ENCODE measurements at places on chromosomes 11 and 22.

GRCh38 chr22:39490135-39490798, 11.8 kb upstream of the MIEF1 start:
- DNase-seq: peak; percentile 69

DNA sequence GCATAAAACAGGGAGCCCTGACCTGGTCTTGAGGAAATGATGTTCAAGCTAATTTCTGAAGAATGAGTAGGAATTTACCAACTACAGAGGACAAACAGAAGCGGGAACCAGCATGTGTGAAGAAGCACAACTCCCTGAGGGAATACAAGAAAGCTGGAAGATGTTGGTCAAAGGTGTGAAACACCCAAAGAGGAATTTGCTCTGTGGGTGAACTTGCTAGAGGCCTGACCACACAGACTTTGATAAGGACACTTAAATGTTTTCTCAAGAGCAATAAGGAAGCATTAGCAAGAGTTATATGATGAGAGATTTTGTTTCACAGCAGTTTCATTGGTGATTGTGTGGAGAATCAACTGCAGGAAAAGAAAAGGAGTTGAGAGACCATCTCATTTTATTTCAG, 17.6 kb downstream of the SLC5A12 start:
- DNase-seq: no peak

DNA sequence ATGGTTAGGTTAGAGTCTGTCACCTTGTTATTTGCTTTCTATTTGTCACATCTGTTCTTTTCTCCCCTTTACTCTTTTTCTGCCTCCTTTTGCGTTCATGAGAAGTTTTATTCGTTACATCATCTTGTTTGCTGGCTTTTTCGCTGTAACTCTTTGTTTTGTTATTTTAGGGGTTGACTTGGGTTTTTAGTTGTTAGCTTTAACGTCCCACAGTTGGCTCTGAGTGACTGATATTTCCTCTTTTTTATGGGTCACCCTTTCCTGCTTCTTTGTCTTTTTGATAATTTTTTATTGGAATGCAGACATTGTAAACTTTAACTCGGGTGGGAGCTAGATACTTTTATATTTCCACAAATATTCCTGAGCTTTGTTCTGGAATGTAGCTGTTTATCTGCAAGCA, 13.3 kb upstream of the TNNT3 start:
- no peak for DNase-seq

- DNase-seq: no peak
These were observed 5.7 kb upstream of the ANO1 start for GRCh38 chr11:70072461-70072860.

DNA sequence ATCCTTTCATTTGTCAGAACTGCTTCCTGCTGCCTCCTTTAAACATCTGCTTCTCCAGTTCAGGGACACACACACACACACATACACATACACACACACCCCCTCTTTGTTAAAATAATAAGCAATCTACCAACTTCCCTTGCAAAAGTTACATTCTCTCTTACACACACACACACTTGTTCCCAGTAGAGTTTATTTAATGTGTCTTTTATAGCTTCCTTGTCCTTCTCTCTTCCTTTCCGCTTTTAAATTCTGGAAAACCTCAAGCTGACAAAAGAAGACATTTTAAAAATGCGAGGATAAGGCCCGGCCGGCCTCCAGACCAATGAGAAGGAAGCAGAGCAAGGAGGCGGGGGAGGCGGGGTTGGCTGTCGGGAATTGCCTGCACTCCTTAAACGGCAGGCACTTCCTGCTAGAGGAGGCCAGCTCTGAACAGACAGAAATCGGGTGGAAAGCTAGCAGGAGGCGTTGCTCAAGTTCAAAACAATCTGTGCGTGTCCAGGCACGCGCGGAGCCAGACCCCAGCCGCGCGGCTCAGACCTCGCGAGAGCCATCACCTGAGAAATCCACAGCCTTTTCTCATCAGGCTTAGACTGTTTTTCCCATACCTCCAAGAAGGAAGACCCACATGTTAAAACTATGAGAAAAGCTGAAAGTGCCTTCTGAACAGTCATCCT, 99.9 kb downstream of the MAML2 start:
- peak; percentile 76 for DNase-seq

GRCh38 chr11:122068141-122068540, 47.9 kb downstream of the BLID start:
- no peak for DNase-seq

GRCh38 chr11:79412761-79413160, 28.1 kb downstream of the TENM4 start:
- DNase-seq: no peak

- no peak for DNase-seq
These were observed 144.5 kb downstream of the DBX1 start for GRCh38 chr11:20015529-20016427.

DNA sequence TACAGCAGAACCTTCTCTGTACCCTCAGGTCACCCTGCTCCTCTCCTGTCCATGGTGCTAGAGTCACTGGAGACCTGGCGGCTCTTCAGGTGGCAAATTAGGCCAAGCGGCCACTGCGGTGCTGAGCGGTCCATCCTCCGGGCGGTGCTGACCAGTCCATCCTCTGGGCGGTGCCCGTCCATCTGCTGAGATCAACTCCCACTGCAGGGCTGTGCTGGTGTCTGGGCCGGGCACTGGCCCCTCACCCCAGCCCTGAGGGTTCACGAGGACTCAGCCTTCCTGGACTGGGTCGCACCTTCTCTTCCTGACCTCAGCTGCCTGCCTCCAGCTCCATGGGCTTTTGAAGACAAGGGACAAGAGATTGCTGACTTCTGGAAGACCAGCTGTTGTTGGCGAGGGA, 782.9 kb downstream of the BRD1 start:
- no peak for DNase-seq

DNA sequence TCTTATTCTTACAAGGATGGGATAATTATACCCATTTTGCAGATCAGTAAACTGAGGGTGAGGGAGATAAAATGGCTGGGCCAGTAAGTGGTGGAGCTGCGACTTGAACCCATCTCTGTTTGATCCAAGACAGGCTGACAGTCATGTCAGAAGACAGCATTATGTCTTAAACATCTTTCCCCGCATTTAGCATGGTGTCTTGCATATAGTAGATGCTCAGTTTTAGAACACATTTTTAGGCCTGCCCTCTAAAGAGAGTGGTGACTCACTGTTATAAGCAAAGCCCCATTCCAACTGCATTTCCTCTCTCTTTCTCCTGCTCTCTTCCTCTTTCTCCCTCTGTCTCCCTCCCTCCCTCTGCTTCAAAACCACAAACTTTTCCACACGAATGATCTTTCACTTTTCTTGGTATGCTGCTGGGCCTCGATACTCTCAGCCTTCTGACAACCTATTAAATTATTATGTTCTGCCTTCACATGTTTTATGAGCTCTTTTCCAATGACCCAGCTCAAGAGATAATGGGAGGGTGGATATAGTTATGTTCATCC, 25.2 kb downstream of the CWC15 start:
- DNase-seq: no peak

GRCh38 chr22:38911434-38911833, 39.4 kb upstream of the CBX6 start:
- DNase-seq: no peak

DNA sequence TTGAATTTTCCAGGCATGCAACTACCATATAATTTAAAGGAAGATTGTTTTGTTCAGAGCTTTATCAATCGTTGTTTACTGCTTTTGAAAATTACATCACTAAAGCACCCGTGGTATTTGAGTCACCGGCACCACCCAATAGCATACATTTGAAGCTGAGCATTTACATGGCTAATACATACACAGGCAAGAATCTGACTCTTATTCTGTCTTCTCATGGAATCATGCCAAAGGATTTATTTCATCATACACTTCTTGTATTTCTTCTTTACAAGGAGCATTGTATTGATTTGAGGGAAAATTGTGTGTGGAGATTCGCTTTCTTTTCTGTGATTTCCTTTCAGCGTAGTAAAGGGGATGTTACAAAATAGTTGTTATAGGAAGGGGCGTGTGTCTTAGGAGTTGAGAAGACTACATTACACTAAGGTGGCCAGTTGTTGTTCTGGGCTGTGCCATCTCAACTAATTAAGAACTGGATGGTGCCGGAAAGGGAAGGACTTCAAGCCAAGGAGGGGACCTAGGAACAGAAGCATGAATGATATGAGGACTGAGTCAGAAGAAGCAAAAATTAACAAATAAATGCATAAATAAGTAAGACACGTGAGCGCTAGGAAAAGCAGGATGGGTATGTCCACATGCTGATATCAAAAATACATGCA, 12.9 kb upstream of the CD3E start:
- DNase-seq: no peak

- DNase-seq: no peak
These were observed 3.6 kb upstream of the SORL1 start for GRCh38 chr11:121448431-121448941.

DNA sequence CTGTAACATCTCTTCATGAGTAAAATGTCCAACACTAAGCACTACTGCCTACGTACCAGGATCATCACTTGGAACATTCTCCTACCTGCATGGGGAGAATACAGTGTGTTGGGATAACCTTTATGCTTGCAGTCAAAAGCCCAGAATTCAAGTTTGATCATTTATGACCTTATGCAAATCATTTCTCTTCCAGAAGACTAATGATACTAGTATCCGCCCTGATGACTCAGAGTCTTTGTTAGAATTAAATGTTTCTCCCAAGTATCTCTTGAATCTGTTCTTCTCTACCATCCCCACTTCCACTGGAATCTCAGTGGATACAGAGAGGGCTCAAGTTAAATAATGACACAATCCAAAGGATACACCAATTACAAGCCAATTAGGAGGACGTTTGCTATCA, 12.4 kb downstream of the MAJIN start:
- no peak for DNase-seq

- DNase-seq: no peak
These were observed 18.4 kb upstream of the ST3GAL4 start for GRCh38 chr11:126337126-126337473.

DNA sequence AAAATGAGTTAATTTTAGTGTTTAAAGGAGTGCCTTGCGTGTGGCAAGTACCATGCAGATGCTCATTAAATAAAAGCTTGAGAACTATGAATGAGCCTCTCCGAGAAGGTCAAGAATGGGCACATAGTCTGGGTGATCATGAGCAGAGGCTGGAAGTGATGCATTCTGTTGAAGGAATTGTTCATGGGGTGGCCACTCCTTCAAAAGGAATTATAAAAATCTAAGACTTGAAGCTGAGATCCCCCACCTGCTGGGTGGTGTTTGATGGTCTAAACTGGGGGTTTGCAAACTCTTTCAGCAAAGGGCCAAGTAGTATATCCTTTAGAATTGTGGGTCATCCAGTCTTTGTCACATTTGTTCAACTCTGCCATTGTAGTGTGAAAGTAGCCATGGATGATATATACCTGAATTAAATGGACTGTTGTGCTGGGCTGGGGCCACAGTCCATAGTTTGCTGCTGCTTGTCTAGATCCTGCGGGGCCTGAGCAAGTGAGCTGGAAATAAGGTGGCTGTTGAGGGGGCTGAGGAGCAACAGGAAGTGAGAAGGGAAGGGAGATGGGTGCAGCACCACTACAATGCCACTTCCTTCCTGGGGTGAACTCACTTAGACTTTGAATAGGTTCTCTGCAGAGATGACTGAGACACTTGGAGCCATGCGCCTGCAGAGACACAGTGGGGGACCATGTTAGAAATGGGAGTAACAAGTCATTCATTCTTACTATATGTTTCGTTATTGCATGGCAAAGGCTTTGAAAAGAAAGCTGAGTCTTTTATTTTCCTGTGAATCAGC, 179.0 kb downstream of the SNX19 start:
- no peak for DNase-seq

GRCh38 chr11:92651159-92651558, 318.3 kb upstream of the MTNR1B start:
- DNase-seq: no peak

- no peak for DNase-seq
These were observed 4.6 kb downstream of the LGALS12 start for GRCh38 chr11:63510360-63511047.

DNA sequence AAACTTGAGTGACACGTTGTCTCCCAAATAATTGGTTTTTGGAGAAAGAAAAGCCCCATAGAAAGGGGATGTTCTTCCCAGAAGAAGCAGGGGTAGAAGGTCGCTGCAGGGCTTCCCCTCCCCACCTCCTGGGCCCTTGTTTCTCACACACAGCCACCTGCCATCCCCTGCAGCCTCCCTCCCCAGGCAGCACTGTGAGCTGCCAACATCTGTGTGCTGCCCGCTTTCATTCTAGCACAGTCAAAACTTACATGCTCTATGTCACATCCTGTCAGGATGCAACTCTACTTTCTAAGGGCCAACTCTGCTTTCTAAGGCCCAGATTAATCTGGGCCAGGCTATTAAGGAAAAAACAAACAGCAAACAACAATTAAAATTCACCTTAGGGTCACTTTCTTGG, 309.4 kb upstream of the ZC3H12C start:
- no peak for DNase-seq

DNA sequence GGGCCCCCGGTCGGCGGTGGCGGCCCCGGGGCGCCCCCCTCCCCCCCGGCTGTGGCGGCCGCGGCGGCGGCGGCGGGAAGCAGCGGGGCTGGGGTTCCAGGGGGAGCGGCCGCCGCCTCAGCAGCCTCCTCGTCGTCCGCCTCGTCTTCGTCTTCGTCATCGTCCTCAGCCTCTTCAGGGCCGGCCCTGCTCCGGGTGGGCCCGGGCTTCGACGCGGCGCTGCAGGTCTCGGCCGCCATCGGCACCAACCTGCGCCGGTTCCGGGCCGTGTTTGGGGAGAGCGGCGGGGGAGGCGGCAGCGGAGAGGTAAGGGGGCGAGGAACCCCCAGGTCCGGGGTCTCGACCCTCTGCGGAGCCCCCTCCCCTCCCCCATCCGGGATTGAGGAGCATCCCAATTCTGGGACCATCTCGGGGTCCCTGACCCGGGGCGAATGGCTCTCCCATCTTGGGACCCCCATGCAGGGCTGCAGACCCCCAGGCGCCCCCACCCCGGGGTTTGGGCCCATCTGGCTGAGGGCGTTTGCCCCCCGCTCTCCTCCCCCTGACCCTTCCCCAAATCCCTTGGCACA, 431 bp downstream of the KMT2A start:
- DNase-seq: peak; percentile 58

DNA sequence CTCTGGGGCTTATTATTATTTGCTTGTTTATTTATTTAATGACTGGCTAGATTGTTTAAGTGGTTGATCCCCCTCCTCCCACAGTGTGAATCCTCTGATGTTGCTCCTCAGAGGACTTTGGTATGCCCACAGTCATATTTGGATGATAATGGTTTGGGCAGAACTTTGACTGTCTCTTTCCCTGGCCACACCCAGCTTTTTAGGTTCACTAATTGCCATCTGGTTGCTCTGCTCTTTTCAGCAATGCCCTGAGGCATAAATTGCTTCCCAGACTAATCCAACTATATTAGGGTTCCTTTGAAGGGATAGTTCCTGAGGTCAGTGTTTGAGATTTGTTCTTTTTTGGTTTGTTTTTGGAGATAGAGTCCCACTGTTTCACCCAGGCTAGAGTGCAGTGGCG, 99.3 kb upstream of the RRM1 start:
- DNase-seq: no peak

- no peak for DNase-seq
These were observed 560 bp downstream of the PHOX2A start for GRCh38 chr11:72243173-72244059.
